Activated T-helper 17 cell treated with anti-CD3 and anti-CD28 coated beads, Interleukin-2, amount 50 U/mL, for 72 hours (primary cell): ENCODE measurements at places on chromosomes 16 and 17.

GRCh38 chr17:81932333-81932983 is 4.6 kb downstream of the PYCR1 start:
- ATAC-seq: no peak

DNA sequence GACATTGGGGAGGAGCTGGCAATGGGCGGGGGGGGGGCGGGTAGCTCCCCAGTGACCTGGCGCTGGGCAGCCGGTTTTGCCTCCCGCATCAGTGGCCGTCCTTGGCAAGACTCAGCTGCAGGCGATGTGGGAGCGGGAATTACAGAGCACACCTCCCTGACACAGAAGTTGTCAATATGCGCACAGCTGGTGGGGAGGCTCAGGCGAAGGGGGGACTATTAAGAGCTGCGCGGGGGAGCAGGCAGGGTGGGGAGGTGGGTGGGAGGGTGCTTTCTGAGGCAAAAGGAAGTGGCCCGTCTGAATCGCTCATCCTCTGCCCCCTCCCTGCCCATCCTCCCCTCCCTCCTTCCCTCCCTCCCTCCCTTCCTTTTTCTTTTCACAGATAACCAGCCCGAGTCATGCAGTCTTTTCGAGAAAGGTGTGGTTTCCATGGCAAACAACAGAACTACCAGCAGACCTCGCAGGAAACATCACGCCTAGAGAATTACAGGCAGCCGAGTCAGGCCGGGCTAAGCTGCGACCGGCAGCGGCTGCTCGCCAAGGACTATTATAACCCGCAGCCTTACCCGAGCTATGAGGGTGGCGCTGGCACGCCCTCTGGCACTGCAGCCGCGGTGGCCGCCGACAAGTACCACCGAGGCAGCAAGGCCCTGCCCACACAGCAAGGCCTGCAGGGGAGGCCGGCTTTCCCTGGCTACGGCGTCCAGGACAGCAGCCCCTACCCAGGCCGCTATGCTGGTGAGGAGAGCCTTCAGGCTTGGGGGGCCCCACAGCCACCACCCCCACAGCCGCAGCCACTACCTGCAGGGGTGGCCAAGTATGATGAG is 44.0 kb downstream of the SREBF1 start:
- ATAC-seq: peak; percentile 89

DNA sequence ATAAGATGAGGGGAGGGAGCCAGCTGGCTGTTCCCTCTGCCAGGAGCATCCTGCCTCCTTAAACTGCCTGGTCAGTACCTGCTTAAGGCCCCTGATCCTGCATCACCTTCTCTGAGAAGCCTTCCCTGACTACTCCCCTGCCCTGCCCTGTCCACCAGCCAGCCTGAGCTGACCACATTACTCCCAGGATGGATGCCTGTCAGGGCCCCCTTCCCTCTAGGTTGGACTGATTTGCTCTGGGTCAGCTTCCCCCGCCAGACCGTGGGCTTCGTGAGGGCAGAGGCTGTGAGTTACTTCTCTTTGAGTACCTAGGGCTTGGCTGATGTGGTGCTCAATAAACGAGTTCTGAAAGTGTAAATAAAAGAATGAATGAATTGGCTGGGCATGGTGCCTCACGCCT is 63.3 kb downstream of the WSB1 start:
- ATAC-seq: no peak

GRCh38 chr16:48378836-48379235 is 6.4 kb downstream of the SIAH1 start:
- no peak for ATAC-seq

- ATAC-seq: no peak
These were observed 807.1 kb downstream of the KCNJ2 start for GRCh38 chr17:70976447-70976846.

- no peak for ATAC-seq
These were observed 175.3 kb upstream of the FAM20A start for GRCh38 chr17:68776451-68776850.

- ATAC-seq: no peak
These were observed 16.1 kb downstream of the WIPI1 start for GRCh38 chr17:68441070-68441770.
